ENCODE measurements at places on chromosomes 4 and X.

DNA sequence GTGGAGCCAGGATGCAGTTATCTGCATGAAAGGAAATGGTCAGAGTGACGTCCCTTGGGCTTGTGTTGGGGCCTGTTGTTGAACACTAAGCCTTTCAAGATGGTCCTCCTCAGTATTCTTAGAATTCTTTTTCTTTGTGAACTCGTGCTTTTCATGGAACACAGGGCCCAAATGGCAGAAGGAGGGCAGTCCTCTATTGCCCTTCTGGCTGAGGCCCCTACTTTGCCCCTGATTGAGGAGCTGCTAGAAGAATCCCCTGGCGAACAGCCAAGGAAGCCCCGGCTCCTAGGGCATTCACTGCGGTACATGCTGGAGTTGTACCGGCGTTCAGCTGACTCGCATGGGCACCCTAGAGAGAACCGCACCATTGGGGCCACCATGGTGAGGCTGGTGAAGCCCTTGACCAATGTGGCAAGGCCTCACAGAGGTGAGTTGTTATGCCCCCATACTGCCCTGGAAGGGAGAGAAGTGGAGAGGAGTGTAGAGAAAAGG lies at the start of gene BMP15:
BMP15 (plus strand) TSS at position 51 of the 492 bp plus-strand sequence; CDS start at position 100, 49 bp downstream.
- DNase-seq = no peak

DNA sequence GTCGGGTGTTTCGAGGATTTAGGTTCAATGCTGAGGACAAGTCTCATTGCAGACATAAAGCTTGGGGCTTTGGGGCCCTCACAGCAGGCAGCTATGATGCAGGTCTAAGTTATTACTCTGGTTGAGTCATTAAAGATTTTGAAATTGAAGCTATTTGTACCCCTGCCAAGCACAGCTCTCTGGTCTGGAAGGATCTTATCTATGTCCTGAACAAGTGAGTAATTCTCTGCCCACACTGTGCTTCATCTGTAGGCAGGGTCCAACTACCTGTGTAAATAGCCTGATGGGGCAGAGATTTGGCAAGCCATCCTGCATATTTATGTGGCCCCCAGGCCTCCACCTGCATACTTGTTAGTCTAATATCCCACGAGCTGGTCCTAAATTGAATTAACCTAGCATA lies 41.4 kb upstream of the MAGEA4 start:
- no peak for DNase-seq

DNA sequence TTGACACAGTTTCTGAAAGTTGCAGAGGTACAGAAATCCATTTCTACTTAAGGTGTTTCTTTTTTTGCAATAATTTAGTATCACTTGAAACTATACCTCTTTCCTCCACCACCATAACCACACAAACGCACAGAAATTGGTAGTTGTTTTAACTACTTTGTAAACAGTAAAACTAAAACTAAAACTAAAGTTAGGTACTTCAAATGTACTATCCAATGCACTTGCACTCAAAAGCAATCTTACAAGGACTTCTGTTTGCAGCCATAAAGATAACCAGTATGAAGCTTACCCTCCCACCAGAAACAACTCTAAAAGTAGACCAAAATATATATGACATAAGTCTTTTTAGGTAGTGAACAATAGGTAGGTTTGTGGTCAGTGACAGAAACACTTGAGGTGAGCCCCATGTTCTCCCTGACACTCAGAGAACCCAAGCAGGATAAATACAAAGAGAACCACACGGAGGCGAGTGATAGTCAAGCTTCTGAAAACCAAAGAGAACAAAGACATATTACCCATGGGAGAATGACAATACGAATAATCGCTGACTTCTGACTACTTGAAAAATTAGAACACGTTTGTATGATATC lies 72.2 kb upstream of the VBP1 start:
- no peak for DNase-seq

- no peak for DNase-seq
Observed at GRCh38 chr4:90183254-90183653, 56.1 kb downstream of the CCSER1 start.

DNA sequence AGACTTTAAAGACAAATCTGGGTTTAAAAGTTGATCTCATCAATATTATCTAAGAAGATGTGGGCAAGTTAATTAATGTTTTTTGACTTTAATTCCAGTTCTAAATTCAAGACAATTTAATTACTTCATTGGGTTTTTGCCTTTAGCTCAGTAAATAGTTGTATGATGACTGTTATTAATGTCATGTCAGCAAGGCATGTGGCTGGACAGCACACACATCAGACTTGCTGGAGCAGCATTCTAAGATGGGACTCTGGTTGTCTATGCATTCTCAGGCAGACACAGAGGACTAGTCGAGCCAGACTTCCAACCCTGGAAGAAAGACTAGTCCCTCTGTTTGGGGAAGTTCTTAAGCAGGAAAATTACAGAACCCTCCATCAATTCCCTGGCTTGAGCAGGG lies 180.7 kb upstream of the GK2 start:
- DNase-seq = no peak

DNA sequence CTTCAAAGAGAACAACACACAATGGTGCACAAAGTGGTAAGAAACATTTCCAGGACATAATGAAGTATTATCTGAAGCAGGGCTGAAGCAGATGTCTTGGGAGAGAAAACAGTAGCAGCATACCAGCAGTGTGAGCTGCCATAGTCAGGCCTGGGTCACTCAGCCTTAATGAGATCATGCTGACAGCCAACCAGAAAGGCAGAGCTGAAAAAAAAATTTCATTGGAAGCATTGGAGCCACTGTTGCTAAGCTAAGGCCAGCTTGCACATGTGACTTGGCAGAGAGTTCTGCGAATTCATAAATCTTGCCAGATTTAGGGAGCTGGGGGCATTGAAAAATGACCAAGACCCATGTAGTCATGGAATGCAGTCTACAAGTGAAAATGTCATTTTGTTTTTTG lies 444.0 kb upstream of the PITX2 start:
- DNase-seq = no peak

- no peak for DNase-seq
Observed at GRCh38 chr4:159443975-159444374, 341.1 kb downstream of the RAPGEF2 start.

DNA sequence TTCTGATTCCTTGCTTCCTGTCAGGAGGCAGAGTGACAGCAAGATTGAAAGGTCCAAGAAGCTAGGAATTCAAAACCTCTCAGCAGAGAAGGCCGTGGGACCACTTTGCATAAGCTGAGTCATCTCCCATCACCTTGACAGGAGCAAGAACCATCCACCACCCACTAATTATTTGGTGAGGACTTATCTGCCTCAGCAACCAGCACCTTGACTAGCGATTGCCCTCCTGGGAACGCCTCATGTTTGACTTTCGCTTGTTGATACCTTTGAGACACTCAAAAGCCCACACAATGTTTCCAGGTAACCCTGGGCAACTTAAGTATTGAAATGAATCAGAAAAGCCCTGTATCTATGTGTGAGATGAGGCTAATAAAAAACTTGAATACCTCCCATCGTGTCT lies 233.5 kb upstream of the GYPA start:
- no peak for DNase-seq

DNA sequence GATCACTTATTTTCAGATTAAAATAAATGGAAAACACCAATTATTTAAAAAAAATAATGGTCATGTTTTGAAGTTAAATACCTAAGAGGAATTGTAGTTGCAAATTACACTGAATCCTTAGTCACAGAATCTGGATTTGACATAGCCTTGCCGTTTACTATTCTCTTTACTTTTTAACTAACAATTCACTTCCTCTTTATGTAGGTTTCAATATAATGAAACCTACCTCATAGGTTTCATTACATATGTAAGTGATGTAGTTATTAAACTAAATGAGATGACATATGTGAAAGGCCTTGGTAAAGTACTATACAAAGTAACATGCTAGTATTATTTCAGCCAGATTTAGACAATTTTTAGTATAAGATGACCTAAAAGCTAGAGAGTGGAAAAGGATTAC lies 6.5 kb downstream of the SPP1 start:
- no peak for DNase-seq

GRCh38 chr4:143225167-143225566 lies 40.5 kb downstream of the USP38 start:
- no peak for DNase-seq

DNA sequence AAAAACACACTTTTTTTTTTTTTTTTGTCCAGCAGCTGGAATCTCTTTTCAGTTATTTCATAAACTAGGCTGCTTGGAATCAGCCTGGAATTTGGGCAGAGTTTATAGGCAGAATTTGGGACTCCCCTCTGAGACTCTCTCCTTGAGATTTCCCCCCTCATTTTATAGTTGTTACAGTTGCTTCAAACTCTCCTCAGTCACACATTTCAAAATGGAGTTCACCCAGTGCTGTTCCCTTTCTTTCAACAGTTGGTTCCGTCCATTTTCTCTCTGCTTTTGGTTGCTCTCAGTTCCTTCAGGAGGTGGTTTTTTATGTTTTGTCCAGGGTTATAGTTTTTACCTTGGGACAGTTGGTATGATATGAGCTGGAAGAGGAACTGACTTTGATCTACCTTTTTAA lies 27.5 kb downstream of the NSD2 start:
- DNase-seq = no peak

Measured in NCI-H1417 treated with DMSO at 0.1 percent for 48 hours (cell line).